ENCODE measurements at places on chromosomes 1 and 21.

DNA sequence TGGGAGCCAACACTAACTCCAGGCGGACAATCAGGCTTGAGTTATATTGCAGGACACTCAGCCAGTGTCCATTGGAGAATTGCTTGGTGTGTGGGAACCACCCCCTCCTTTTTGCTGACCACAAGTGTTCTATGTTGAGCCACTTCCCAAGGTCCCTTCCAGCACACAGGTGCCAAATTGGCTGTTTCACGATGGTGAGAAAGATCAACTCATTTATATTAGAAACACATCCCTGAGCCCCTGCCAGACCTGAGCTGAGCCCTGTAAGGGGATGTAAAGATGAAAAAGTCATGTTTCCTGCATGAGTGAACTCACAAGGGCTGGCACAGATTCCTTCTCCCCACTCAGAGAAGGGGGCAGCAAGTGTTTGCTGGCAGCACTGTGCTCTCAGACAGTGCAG is 96.5 kb downstream of the KCNN3 start:
- DNase-seq, result no peak

DNA sequence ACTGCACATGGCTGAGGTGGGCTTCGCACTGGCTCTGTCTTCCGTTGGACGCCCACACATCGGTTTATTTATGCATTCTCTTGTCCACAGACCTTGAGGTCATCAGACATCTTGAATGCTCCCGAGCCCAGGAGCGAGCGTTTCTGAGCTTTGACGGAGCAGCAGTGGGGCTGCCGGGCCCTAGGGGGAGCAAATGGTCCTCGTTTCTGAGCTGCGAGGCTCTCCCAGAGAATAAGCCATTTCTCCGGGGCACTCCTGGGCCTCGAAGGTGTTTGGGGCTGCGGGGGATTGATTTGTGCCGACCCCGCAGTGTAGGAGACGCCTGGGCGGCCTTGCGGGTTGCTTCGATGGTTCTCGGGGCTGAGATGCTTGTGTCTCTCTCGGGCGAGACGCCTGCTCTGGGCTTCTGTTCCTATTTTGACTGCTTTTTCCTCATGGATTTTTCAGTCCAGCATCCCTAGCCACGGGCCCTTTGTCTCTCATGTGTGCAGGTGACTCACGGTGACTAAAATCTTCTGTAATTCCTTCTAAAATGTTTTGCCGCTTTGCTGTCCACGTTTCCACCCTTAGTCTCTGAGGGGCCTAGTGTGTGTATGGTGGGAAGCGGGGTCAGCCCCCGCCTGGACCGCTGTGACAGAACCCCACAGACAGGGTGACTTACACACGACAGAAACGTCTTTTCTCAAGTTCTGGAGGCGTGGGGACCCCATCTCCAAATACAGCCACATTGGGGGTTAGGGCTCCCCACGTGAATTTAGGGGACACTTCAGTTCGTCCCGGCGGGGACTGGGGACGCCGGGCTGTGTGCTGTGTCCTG is 62.1 kb downstream of the FAAP20 start:
- no peak for DNase-seq

GRCh38 chr1:86765073-86765472 is 60.7 kb downstream of the SH3GLB1 start:
- no peak for DNase-seq

DNA sequence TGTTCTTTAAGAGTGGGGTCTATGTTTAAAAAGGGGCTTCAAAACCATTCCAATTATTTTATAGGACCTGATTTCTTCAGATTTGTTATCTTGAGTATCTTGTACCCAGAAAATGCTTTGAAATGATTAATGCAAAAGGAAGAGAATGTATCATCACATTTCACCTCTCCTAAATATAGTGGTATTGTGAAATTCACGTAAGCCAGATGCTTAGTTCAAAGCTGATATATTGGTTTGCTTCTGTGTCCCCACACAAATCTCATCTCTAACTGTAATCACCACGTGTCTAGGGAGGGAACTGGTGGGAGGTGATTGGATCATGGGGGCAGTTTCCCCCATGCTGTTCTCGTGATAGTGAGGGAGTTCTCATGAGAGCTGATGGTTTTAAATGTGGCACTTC is 8.5 kb downstream of the SOAT1 start:
- DNase-seq, result no peak

DNA sequence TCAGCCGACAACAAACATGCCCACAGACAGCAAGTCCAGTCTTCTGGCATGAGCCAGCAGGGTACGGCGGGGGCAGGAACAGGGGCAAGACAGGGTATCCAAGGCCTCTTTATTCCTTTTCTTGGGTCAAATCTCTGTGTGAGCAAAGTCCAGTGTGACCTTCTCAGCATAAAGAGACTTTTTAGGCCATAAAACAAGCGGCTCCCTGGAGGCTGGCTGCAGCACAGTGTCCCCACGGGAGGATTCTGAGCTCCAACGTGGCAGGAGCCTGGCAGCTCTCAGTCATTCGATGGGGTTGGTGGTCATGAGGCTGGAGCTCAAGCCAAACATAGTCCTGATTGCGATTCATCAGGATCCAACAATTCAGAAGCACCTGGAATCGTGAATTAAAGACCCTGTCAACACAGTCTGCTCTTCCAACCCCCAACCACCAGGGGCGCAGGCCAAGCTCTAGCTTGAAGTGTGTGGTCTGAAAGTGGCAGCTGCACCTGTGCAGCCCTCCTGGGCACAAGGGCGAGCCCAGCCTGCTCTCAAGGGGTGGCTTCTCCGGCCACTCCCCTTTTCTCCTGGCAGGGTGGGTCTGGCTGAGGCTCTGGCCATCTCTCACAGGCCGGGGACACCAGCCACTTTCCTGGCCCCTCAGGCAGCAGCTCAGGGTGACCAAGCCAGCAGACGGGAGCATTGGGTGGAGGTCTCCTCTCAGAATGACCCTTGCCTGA is 62.1 kb downstream of the SLC66A1 start:
- no peak for DNase-seq

DNA sequence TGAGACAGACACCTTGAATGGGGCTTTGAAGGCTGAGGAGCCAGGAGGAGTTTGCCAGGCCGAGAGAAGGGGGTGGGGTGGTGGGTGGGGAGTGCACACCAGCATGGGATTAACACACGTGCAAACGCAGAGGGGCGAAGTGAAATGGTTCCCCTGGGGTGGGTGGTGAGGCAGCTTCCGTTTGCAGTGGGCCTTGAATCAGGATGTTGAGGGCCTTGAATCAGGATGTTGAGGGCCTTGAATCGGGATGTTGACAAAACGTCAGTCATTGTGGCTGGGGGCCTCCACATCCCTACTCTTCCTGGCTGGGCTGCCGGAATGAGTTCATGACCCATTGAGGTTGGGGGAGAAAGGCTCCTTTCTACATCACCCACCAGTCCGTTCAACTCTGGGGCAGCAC is 16.6 kb downstream of the LDLRAP1 start:
- DNase-seq, result no peak

DNA sequence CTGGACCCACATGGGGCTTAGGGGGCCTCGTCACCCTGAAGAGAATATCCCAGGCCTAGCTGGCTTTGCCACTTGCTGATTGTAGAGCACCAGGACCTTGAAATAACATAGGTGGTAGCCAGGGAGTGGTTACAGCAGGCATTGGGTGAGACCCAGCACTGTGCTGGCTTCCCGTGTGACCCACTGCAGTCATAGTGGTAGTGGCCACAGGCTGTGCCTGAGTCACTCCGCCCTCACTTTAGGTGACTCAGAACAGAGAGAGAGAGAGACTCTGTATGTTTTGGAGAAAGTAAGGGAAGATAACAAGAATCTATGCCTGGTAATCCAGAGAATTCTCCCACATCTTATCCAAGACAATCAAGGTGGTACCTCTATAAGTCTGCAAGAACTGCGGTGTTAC is 98.7 kb upstream of the LHX8 start:
- no peak for DNase-seq

- DNase-seq, result no peak
Measured at GRCh38 chr1:38463074-38463473, 396.5 kb downstream of the RRAGC start.

DNA sequence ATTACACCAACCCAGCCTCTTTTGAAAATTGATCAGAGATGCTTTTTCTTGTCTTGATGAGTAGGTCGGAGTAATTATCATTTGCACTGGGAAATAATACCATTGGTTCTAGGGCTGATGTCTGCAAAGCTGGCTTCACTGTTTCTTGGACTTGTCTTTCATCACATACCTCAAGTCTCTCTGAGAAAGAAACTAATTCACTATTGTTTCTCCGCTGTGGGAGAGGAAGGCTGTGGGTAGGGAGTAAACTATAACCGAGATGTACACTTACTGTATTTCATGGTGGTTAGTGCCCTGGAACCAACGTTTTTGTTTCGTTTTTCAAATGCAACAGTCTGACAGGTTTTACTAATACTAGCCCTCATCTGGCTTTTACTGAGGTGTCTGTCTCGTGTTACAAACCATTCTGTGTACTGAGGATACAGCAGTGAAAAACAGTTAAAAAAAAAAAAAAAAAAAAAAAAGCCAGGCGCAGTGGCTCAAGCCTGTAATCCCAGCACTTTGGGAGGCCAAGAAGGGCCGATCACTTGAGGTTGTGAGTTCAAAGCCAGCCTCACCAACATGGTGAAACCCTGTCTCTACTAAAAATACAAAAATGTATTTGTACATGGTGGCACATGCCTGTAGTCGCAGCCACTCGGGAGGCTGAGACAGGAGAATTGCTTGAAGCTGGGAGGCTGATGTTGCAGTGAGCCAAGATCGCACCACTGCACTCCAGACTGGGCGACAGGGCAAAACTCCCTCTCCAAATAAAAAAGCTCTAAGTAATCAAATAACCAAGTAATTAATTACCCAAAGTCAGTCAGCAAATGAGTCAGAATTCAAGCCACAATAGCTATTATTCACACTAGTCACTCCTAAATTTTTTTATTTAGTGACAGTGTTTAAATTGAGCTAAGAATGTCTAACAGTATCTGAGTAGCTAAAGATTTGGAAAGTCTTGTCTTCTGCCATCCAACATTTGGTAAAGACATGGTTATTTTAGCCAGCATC is 23.3 kb downstream of the TOMM20 start:
- DNase-seq, result no peak

DNA sequence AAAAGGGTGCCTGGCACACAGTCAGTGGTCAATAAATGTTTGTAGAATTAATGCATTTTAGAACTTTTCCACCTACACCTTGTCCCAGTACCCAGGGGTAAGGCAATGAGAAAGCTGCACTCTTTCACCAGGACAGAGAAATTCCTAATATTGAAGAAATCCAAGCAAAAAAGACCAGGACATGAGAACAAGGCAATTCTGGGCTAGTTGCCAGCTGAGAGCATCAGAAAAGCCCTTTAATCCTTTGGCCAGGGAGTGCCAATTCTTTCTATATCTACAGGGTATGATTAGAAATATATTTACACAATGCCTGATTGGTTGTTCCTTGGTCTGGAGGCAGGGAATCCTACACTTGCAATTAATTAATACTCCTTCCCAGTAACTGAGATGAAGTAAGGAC is 492.4 kb upstream of the NFIA start:
- DNase-seq, result no peak

- DNase-seq, result no peak
Measured at GRCh38 chr1:41520951-41521752, 36.7 kb upstream of the EDN2 start.

DNA sequence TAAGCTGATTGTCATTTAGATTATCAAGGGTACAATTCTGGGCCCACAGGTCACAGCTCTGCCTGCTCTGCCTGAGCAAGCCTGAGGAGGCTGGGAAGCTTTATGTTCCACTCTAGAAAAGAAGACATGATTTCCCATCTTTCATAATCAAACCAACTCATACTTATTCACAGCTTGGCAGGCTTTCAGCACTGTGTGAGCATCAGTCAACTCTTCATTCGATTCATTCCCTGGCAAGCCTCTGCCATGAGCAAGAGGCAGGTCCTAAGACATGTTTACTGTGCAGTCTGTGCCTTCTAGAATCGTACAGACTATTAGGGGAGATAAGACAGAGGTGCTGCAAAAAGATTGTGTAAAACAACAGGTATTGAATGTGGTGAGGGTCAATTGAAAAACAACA is 24.5 kb upstream of the KIRREL1 start:
- DNase-seq, result no peak

DNA sequence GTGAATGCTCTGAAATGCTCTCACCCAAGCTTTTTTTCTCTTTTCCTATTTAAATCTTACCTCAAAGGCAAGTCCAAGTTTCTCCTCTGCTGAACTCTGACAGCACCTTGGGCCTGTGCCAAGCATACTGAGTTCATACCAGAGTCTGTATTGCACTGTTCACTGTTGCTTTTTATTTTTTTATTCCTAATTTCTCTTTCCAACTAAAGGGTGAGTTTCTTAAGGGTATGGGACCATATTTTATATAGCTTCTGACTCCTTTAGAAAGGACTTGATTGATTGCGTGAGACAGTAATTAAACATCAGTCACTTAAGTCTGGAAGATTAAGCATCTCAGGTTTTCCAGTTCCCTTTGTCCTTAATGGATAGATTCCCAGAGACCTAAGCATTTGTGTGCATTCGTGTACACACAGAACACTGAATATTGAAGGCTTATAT is 69.9 kb downstream of the CACHD1 start:
- no peak for DNase-seq

DNA sequence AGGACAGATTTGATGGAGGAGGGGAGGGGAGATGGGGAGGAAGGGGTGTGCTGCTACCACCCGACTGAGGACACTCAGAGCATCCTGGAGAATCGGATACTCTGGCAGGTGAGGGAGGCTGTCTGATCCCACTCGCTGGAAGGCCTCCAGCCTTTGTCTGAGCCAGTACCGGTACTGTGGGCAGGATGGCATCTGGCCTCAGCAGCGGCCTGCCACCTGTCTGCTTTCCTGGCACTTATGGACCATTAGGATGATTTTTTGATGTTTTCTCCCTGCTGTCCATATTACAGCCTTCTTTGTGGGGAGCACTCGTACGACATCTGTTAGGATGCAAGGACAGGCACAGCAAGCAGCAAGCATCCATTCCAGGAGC is 11.5 kb downstream of the ATP2B4 start:
- DNase-seq, result no peak

DNA sequence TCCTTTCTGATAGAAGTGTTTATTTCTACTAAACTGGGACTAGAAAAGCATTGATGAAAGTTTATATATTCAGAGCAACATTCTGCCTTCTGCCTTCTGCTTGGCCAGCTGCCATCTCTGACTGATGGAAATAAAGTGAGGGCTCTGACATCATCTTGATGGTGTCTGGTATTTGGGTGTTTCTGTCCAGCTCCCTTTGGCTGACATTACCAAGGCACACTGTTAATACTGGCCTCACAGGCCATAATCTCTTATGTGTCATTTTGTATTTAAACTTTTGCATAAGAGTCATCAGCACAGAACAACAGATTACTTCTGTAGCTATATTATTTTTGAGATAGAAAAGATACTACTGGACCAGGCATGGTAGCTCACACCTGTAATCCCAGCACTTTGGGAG is 216.9 kb downstream of the RYR2 start:
- DNase-seq, result no peak

DNA sequence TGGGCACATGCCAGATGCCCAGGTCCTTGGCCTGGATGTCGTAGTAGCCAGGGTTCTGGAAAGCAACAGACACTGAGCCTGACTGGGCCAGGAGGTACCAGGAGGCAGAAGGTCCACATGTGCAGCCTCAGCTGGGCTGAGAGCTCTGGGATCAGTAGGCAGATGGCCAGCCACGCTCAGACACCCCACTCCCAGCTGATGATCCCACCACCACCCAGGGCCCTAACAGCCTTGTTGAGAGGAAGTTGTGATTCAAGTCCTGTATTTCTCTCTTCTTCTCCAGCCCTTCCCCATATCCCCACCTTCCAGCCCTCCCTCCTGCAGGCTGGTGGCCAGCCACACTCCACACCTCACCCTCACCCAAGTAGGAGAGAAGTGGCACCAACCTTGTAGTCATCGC is 4.0 kb downstream of the ITLN2 start:
- DNase-seq, result no peak

Data from T follicular helper cell (primary cell).